Vagina (tissue), 2 donors: ENCODE measurements at places on chromosomes 3 and 15.

- no peak for DNase-seq
Measured at GRCh38 chr3:19229086-19229485, 80.8 kb downstream of the KCNH8 start.

DNA sequence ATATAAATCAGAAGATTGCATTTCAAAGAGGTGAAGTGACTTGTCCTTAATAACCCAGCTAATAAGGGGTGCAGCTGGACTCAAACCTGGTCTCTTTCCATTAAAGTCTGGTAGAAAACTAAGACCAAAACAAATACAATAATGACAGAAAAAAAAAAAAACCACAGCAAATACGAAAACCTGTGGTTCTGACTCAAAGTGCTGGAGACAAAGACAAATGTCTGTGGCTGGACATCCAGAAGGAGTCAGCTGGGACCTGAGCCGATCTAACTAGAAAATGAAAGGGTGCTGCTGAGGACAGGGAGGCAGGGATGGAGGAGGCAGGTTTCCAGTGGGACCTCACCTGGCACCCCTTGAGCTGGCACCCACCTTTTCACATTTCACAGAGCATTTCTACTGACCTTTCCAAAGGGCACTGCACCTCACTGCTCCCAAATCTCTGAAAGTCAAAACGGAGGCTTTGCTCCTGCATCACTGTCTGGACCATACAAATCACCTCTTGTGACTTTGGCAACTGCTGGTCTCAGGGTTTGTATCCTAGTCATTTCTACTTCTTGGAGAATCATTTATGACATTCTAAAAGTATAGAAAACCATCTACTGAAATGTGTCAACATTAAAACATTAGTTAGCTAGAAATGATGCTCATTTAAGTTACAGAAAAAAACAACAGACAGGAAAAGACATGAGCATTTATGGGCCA, 61.7 kb downstream of the CCNL1 start:
- DNase-seq: no peak

DNA sequence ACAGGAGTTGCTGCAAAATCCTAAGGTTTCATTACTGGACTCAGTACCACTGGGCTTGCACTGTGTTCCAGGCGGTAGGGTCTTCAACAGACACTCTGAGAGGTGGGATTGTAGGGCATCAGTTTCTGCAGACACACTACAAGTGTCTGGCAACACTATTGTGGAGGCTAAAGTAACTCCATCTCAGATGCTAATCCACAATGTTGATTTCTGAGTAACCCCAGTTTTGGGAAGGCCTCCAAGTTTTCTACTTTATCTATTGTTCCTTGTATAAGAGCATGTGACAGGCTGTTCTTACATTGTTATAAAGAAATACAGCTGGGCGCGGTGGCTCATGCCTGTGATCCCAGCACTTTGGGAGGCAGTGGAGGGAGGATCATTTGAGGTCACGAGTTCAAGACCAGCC, 2.5 kb upstream of the ABHD5 start:
- no peak for DNase-seq

- DNase-seq: no peak
Measured at GRCh38 chr3:184459355-184459754, 79.5 kb downstream of the CHRD start.

- DNase-seq: no peak
Measured at GRCh38 chr3:47950453-47951169, 65.6 kb downstream of the MAP4 start.

DNA sequence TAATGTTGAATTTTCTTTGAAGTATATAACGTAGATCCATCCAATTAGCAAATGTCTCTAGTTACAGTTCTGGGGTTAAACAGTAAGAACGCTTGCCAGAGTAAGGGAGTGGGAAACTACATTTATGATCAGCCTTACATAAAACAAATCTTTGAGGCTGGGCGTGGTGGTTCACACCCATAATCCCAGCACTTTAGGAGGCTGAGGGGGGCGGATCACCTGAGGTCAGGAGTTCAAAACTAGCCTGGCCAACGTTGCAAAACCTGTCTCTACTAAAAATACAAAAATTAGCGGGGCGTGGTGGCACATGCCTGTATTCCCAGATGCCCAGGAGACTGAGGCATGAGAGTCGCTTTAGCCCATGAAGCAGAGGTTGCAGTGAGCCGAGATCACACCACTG, 50.1 kb upstream of the GATM start:
- no peak for DNase-seq

DNA sequence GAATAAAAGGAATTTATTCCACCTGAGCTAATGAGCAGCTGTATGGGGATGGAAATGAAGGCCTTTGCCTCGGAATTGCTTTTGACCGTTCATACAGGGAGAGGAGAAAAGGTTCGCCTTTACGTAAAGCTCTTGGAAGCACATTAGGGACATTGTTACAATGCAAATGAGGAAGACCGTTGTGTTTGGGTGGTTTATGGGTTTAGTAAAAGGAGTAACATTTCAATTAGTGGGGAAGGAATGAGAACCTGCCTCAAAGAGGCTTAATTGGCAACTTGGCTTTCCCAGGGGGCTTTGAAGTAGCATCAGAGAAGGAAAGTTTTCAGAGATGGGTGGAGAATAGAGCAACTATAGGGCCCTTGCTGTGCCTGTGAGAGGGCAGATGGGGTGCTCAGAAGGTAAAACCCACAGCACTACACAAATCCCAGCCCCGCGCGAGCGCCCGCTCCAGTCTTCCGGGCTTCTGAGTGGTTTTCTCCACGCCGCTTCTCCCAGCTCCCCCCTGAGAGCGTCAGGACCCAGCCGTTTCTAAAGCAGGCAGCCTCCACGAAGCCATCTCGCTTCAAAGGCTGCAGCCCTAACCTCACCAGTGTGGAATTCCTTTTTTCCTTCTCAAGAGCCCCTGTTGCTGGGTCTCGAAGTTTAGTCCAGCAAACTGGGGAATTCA, 192.0 kb upstream of the HES1 start:
- DNase-seq: no peak

GRCh38 chr15:61083788-61084134, 145.3 kb downstream of the RORA start:
- no peak for DNase-seq

- no peak for DNase-seq
Measured at GRCh38 chr3:48899273-48899672, 591 bp upstream of the SLC25A20 start.

DNA sequence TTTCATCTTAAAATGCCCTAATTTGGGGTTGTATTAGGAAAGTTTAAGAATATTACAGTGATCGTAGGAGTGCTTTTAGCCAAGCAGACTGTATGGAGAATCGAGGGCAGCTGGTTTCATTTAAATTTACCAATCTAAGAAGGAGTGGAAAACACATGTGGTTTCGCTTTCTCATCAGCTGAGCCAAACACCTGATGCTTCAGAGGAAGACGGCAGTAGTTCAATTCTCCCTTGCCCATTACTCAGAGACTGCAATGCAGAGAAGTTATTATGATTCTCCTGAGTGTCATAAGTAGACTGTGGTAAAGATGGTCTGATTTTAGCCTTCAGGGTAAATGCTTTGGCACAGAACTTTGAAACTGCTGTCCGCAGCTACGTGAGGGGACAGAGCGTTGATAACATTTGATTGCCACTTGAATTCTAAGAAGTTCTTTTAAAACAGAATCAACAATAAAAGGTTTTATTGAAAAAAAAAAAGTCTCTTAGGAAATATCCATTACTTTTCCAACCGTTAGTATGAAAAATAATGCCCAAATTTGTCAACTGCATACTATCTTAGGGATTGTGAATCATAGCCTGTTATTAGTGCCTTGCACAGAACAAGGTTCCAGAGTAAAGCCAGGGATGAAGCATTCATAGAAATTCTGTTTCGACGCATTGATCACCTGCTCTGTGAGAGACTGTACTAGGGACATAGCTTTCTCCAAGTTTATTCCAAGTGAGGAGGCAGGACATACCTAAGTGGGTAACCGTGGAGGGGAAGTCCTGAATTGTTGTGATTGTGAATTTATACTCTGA, 25.6 kb downstream of the LYSMD4 start:
- DNase-seq: no peak

- no peak for DNase-seq
Measured at GRCh38 chr15:41892621-41893421, 1.0 kb downstream of the SPTBN5 start.

DNA sequence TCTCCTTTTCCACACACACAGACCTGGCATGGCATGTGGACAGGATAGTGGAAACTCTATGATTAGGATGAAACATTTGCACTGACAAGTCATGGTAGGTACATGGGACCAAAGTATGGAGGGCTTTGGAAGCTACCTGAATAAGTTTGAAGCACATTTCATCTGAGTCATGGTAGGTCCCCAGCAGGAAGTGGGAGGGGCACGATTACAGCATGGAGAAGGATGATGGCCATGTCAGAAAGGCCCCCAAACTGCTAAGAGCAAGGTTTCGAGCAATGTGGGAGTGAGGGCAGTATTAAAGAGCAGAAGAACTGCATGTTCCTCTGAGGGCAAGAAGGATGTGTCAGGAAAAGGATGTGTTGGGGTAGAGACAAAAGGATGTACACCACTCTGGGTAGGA, 51.5 kb upstream of the CSTA start:
- DNase-seq: no peak

DNA sequence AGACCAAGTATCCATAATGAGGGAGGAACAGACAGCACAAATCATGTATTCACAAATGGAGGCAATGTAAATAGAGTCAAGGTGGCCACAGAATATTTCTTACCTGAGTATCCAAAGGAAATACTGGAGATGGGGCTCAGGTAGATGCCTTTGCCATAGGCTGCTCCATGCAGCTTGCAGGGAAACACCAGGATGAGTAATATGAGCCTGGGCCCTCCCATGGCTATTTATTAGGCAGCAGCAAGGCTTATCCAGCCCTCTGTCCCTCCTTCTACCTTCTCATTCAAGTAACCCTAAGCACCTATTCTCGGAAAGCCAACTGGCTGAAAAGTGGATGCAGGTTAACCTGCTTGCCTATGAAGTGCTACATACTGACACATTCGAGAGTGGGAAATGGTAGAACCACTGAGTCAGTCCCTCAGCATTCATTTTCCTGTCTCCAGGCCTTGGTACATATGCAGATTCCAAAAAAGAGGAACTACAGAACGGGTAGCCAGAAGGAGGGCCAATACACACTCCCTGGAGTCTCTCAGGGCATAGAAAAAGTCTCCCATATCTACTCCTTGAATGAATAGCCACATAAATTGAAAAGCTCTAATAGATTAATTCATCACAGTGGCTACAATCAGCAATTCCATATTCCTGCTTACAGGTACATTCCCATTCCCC, 18.3 kb upstream of the PKM start:
- DNase-seq: no peak

DNA sequence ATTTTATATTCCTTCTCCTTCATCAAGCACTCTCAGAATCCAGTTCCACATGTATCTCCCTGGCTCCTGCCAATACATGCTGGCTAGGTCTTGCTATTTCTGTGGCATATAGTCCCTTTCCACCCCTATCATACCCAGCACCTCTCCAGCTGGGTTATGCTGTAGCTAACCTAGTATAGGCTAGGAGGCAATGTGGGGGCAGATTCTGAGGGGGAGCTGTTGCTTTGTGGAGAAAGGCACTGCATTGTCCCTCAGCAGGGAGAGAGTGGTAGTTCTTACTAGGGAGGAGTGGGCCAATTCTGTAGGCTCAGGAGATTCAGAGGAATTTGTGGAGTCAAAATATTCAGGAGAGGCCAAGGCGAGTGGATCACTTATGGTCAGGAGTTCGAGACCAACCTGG, 39.4 kb upstream of the UBL7 start:
- no peak for DNase-seq

DNA sequence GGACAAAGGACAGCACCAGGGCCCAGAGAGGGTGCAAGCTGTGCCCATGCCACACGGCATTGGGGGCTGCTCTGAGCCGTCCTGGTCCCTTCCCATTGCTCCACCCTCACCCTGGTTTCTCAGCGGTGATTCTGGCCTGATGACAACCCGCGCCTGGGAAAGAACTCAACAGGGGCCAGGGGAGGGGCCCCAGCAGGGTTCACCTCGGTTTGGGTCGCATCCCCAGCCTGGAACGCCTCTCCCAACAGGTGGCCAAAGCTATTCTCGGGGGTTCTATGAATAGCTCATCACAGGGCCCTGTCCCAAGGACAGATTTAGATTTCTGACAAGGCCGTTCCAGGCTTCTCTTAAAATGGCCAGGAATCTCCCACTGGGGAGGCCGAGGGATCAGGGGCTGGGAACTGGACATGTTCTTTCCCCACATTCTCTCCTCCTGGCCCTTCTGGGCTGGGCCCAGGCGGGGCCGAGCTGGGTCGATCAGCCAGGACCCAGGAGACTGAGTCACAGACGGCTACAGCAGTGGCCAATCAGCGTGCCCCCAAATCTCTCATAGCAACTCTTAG, 17.9 kb downstream of the GRIP2 start:
- DNase-seq: no peak

GRCh38 chr3:48446043-48446424, 503 bp upstream of the ATRIP start:
- no peak for DNase-seq

DNA sequence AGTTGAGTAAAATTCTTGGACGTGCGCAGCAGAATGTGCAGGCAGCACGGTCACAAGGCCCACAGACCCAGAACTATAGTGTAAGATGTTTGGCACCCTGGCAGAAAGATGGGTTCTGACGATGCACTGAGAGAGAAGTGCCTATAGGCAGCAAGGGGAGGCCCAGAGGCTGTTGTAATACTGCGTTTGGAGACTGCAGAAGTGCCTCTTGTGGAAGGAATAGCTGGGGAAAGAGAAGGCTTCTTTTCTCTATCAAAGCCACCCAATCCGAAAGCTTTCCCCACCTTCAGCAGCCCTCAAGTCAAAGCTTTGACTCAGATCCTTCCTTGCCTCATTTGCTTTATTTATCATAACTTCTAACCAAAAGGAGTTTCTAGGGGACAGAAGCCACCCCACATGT, 5.2 kb upstream of the SIN3A start:
- no peak for DNase-seq

GRCh38 chr15:65286069-65286703, 497 bp downstream of the PARP16 start:
- DNase-seq: no peak

DNA sequence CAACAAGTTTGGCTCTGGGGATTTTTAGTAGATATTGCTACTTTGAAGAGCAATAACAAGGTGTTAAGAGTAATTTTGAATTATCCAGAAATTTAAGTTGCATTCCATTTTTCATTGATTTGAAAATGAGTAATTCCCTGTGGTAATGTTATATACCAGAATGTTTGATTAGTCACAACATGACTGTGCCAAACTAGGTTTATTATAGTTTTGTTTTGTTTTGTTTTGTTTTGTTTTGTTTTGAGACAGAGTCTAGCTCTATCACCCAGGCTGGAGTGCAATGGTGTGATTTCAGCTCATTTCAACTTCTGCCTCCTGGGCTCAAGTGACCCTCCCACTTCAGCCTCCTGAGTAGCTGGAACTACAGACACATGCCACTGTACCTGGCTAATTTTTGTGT, 40.7 kb downstream of the CNOT10 start:
- no peak for DNase-seq

DNA sequence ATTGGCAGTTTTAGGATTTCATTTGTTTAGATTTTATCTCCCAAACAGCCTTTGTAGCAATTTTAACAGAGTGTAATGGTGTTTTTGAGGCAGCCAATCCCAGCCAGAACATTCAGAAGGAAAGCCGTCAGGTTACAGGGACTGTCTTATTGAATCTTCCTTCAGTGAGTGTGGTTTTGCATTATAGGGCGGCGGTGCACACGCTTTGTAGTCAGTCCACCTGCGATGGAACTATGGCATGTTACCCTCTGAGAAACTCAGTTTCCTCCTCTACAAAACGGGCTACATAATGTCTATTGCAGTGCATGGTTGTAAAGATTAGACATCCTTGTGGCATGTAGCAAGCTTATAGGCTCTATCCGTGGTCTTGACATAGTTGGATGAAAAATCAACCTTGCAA, 1.0 kb downstream of the LRRC28 start:
- DNase-seq: no peak
